ENCODE measurements at places on chromosomes 16 and 17. TPM values are rescaled to one million over a fixed set of nuclear protein-coding genes. Genes with fewer than 3 reads are reported as not detected.

Gene CACNG1
- not detected for total RNA-seq

Gene SULT1A3
- total RNA-seq, result 3.3 TPM

Gene TBC1D28
- not detected for total RNA-seq

- no peak for DNase-seq
These were observed 2.2 kb downstream of the ZNF668 start for GRCh38 chr16:31071861-31072260.

- DNase-seq, result no peak
These were observed 50.2 kb downstream of the DNAH3 start for GRCh38 chr16:21100447-21100846.

DNA sequence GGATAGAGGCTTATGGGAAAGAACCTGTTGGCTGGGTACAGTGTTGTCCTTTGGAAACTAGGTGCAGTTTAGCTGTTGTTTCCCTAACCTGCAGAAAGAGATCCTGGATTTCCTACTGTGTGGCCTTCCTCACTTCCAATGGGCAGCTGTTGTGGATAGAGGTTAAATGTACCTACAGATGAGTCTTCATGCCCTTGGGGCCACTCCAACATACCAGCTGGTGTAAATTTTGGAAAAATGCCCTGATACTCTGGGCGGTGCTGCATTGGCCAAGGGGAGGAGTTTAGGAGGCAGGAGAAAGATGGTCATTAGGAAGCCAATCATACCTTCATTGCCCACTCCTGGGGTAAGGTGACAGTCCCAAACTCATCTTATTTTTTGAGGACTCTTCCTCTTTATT, 70.2 kb downstream of the SNX11 start:
- DNase-seq, result no peak

DNA sequence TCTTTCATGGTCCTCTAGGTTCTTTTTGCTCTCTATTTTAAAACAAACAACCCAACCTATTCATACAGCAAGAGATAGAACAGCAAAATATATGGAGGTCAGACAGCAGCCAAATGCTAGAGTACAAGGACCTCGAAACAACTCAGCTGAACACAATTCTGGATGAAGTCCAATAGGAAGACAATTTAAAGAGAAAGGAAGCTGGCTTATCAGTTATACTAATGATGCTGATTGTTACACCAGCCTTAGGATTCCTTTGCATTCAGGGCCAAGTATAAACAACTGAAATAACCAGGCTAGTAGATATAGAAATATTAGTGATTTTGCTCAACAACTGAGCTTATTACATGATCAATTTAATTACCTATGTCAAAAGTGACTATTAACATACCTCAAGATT, 2.5 kb downstream of the SSH2 start:
- DNase-seq, result no peak

DNA sequence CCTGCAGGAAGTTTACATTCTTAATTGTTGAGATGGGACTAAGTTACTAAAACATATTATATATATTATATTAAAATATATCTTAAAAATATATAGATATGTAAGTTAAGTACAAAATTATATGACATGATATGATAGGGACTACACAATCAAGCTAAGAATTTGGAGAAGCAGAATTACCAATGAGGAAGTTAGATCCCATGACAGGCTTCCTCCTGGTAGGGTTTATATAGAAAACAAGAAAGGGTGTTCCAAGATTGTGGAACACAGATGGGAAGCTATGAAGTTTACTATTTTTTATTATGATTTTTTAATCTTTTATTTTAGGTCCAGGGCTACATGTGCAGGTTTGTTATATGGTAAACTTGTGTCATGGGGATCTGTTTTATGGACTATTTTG, 260.8 kb upstream of the ZFHX3 start:
- DNase-seq, result no peak

- DNase-seq, result no peak
These were observed 23.5 kb downstream of the SPECC1 start for GRCh38 chr17:20032636-20033035.

All from Right ventricle myocardium superior (tissue), 1 donor.